ENCODE measurements at places on chromosomes 1 and 21.

GRCh38 chr21:39078322-39079065 lies 104.8 kb downstream of the PSMG1 start:
- no peaks in the 10 kb centered on the region for H3K27me3 ChIP-seq
- no peak overlapping the region for H3K27ac ChIP-seq
- H3K4me3 ChIP-seq: no peak overlapping the region
- H3K4me1 ChIP-seq: peaks cover 66% of the 10 kb centered on the region
- no peaks in the 10 kb centered on the region for H3K36me3 ChIP-seq

DNA sequence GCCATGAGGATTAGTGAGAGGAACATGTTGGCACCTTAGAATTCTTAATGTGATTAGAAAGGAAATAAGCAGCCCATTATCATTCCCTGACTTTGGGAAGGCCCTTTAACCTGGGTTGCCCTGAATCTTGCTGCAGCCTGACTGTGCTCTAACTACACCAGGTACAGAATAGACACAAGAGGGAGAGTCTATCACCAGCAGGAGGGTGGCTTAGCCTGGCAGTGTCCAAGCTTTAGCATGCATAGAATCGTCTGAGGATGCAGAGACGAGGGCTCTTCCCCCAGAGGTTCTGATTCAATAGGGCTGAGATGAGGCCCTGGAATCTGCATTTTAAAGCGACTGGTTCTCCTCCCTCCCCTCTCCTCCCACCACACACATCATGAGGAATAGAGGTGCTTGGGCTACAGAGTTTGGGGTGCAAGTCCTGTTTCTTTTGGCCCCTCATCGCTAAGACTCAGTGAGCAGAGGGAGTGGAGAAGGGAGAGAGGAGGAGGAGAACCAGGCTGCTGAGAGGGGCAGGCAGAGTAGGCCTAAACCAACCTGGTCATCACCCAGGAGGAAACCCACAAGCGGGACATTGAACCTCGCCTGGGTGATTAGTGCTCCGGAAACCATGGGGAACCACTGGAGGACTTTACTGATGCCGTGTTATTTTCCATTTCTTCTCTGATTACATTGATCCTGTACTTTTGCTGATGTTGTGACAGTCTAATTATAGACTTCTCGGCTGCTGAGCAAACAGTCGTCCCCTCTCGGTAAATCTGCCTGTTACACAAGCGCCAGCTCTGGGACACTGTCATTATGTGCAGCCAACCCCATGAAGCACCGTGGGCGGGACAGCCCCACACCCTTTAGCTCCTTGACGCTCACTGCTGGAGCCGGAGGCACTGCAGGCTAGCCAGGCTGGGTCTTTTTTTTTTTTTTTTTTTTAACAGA lies 6.3 kb upstream of the TENT5C start:
- no peaks in the 10 kb centered on the region for H3K36me3 ChIP-seq
- H3K4me1 ChIP-seq: no peaks in the 10 kb centered on the region
- H3K27ac ChIP-seq: no peak overlapping the region

- H3K4me3 ChIP-seq: no peak overlapping the region
- no peaks in the 10 kb centered on the region for H3K27me3 ChIP-seq
- H3K27ac ChIP-seq: no peak overlapping the region
These were observed 70.2 kb downstream of the BACH1 start for GRCh38 chr21:29368906-29369305.

DNA sequence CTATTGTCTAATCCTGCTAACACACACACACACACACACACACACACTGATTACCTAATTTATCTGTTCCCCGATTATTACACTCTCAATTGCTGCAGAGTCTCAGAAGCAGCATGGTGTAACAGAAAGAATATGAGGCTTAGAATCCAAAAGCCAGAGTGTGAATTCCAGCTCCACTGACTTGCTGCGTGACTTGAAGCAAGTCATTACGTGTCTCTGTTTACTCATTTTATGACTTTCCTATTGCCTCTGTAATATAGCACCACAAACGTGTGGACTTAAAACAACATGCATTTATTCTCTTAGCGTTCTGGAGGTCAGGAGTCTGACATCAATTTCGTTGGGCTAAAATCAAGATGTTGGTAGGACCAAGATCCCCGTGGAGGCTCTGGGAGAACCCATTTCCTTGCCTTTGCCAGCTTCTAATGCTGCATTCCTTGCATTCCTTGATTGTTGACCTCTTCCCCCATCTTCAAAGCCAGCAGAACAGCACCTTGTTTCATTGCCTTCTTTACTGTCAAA lies 55.9 kb upstream of the ATP5PO start:
- no peak overlapping the region for H3K4me3 ChIP-seq
- peak; percentile 8 for DNase-seq
- H3K36me3 ChIP-seq: no peaks in the 10 kb centered on the region
- no peak overlapping the region for H3K27ac ChIP-seq
- H3K4me1 ChIP-seq: peaks cover 73% of the 10 kb centered on the region

GRCh38 chr1:8089535-8090228 lies 63.6 kb upstream of the ERRFI1 start:
- no peaks in the 10 kb centered on the region for H3K36me3 ChIP-seq
- H3K4me3 ChIP-seq: no peak overlapping the region
- no peaks in the 10 kb centered on the region for H3K27me3 ChIP-seq
- H3K4me1 ChIP-seq: peaks cover 81% of the 10 kb centered on the region
- no peak overlapping the region for H3K27ac ChIP-seq

DNA sequence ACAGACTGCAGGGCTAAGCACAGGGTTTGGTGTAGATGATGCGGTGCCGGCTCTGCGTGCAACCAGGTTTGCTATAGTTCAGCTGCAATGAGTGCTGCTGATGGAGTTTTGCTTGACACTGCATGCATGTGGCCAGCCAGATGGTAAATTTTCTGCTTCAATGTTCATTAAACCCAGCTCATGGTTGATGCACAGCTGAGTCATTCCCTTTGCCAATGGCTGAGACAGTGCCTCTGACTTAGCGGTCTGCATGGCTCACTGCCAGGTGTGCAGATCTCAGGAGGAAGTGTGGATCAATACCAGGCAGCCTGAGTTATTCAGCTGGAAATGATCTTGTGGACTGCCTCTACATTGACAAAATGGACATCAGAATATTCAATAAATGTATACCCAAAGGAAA lies 172.7 kb upstream of the ZP4 start:
- no peaks in the 10 kb centered on the region for H3K36me3 ChIP-seq
- DNase-seq: no peak
- no peaks in the 10 kb centered on the region for H3K4me1 ChIP-seq
- H3K4me3 ChIP-seq: no peak overlapping the region
- H3K27ac ChIP-seq: no peak overlapping the region

GRCh38 chr1:178632653-178633052 lies 92.4 kb upstream of the RALGPS2 start:
- DNase-seq: no peak
- H3K4me1 ChIP-seq: peaks cover 24% of the 10 kb centered on the region

GRCh38 chr1:12608311-12608957 lies 9.6 kb downstream of the DHRS3 start:
- H3K27me3 ChIP-seq: no peaks in the 10 kb centered on the region
- peaks cover 13% of the 10 kb centered on the region for H3K36me3 ChIP-seq
- H3K4me3 ChIP-seq: no peak overlapping the region
- H3K27ac ChIP-seq: peak overlapping the region; percentile 43
- peaks cover 94% of the 10 kb centered on the region for H3K4me1 ChIP-seq

- peaks cover 1% of the 10 kb centered on the region for H3K27me3 ChIP-seq
- no peak for DNase-seq
- no peaks in the 10 kb centered on the region for H3K36me3 ChIP-seq
- H3K4me3 ChIP-seq: no peak overlapping the region
These were observed 62.3 kb downstream of the OPTC start for GRCh38 chr1:203556047-203556851.

DNA sequence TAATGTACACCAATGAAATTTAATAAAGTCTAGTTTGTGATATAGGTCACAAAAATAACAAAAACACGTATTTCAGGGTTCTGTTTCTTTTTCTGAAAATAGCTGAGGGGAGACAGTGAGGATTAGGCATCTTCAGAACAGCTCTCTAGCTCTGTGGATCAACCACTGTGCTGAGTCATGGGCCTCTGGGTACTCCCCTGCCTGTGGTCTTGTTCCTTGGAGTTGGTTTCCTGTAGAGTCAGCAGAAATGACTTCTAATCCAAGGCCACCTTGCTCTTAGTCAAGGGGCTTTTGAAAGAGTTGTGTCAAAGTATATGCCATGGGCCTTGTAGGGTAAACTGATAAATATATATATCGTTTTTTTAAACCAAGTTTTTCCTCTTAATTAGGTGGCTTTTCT lies 141.8 kb upstream of the ZRANB2 start:
- no peak for DNase-seq
- no peaks in the 10 kb centered on the region for H3K4me1 ChIP-seq

DNA sequence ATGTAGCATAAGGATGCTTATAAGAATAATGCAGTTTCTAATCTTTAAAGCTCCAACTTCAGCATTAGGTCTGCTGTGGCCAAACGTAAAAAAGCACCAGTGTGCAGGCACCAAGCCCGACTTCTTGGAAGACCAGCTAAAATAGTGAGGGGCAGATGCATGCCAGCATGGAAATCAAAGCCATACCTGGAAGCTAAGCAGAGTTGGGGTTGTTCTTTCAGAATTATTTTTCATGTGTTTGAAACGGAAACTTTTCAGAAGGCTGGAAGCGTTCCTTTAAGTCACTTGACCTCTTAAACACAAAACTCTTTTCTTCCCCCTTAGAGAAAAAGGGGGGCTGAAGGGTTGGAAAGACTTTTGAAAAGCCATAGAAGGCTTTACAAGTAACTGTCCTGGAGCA lies 329.2 kb upstream of the C1orf87 start:
- H3K27ac ChIP-seq: no peak overlapping the region
- no peaks in the 10 kb centered on the region for H3K4me1 ChIP-seq
- H3K36me3 ChIP-seq: no peaks in the 10 kb centered on the region
- no peaks in the 10 kb centered on the region for H3K27me3 ChIP-seq
- no peak overlapping the region for H3K4me3 ChIP-seq

DNA sequence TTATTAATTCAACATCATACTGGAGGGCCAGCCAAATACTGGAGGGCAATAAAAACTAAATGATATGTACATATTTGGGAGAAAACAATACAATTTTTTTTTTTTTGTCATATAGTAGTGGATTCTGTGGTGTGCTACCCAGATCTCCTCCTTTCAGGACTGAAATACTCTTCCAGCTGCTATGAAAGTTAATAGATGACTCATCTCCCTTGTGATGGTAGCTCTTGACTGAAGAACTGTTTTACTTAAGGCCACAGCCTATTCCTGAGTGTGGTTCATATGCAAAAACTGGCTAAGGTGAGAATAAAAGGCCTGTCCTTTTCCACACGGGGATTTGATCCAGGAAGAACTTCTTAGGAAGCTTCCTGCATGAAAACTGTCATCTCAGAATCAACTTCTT lies 307.9 kb downstream of the HLX start:
- DNase-seq: no peak
- no peak overlapping the region for H3K27ac ChIP-seq
- no peaks in the 10 kb centered on the region for H3K27me3 ChIP-seq
- no peaks in the 10 kb centered on the region for H3K4me1 ChIP-seq
- H3K36me3 ChIP-seq: no peaks in the 10 kb centered on the region
- no peak overlapping the region for H3K4me3 ChIP-seq

- H3K4me3 ChIP-seq: no peak overlapping the region
- no peak for DNase-seq
- H3K27ac ChIP-seq: no peak overlapping the region
- peaks cover 5% of the 10 kb centered on the region for H3K4me1 ChIP-seq
These were observed 61.8 kb downstream of the ITPKB start for GRCh38 chr1:226677027-226678020.

DNA sequence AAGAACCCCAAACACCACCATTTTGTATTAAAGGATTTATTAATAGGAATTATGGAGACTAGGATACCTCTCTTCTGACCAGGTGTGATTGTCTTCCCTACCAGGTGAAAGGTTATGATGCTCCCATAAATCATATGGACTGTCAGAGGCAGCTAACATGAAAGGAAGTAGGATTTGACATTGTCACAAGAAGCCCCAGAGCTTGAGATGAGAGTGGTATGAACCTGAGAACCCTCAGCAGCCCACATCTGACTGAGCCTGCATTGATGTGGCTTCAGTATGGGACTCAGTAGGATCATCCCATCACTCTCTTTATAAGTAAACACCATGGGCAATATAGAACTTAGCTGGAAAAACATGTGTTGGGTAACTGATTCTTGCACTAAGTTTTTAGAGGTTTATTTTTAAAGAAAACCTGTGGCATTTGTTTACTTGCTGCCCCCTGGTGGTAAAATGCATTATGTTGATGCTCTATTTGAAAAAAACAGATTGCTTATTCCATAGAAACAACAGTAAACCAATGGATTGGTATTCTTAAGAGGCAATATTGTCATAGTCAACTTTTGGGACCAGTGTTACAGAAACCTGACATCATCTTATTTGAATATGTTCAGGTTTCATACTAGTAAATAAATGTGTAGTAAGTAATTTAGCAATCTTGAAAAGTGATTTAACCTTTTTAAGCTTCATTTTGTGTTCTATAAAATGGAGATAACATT lies 16.6 kb upstream of the CACYBP start:
- no peak overlapping the region for H3K27ac ChIP-seq
- peaks cover 14% of the 10 kb centered on the region for H3K4me1 ChIP-seq
- H3K27me3 ChIP-seq: no peaks in the 10 kb centered on the region
- no peak overlapping the region for H3K4me3 ChIP-seq

DNA sequence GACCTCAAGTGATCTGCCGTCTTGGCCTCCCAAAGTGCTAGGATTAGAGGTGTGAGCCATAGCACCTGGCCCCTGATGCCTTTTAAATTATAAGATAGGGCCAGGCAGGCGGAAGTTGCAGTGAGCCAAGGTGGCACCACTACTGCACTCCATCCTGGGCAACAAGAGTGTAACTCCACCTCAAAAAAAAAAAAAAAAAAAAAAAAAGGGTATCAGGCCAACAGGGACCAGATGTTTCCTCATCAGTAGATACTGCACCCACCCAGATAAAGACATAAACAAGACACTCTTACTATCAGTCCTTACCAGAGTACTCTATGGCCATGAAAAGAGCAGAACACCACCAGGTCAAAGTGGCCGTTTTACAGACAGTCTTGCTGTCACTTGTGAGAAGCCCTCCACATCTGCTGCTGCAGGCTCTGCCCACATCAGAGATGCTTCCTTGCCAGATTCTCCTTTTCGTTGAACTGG lies 3.3 kb downstream of the C21orf58 start:
- H3K4me3 ChIP-seq: no peak overlapping the region
- peaks cover 37% of the 10 kb centered on the region for H3K4me1 ChIP-seq
- H3K27ac ChIP-seq: no peak overlapping the region
- no peak for DNase-seq
- no peaks in the 10 kb centered on the region for H3K27me3 ChIP-seq

- H3K27me3 ChIP-seq: no peaks in the 10 kb centered on the region
- no peaks in the 10 kb centered on the region for H3K4me1 ChIP-seq
- H3K27ac ChIP-seq: no peak overlapping the region
- H3K36me3 ChIP-seq: no peaks in the 10 kb centered on the region
- H3K4me3 ChIP-seq: no peak overlapping the region
These were observed 485.5 kb downstream of the DISC1 start for GRCh38 chr1:232112076-232112475.

DNA sequence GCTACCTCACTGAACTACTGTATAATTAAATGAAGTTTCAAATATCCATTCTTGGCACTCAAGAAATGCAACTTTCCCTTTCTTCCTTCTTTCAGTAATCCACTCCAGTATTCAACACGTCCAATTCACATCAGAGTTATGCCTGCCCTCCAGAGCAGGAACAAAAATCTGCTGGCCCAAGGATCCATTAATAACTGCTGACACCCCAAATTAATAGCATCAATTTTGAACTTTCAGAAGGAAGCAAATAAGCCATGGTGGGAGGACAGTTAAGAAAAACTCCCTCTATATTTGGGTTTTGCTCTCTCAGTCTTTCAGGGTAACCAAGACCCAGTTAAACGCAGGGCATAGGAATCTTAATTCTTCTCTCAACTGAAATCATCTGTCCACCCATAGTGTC lies 31.9 kb upstream of the TNFSF4 start:
- DNase-seq: no peak
- no peaks in the 10 kb centered on the region for H3K4me1 ChIP-seq
- H3K27ac ChIP-seq: no peak overlapping the region
- no peaks in the 10 kb centered on the region for H3K27me3 ChIP-seq

Measured in HepG2 (cell line).